Type B pancreatic cell (in vitro differentiated cells): ENCODE measurements at places on chromosomes 7 and 10.

GRCh38 chr10:84784749-84785148, 456.4 kb downstream of the CCSER2 start:
- no peak for DNase-seq

DNA sequence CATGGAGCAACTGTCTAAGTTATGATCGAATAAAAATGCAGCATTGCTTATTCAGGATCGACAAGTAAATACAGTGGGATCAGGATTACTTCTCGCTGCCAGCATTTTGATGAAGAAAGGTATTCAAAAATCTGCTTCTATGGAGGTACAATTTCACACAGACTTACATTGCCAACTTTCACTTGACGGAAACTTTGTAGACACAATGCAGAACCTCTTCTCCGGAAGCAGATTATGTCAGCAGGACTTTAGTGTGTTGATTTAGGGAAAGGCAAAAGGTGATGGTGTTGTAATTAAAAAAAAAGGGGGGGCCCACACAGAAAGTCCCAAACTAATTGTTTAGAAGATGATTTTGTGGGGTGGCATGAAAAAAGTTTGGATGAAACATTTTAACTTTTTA, 462.4 kb upstream of the KLF6 start:
- DNase-seq = no peak

GRCh38 chr10:131075218-131075770, 236.2 kb downstream of the TCERG1L start:
- DNase-seq = no peak

DNA sequence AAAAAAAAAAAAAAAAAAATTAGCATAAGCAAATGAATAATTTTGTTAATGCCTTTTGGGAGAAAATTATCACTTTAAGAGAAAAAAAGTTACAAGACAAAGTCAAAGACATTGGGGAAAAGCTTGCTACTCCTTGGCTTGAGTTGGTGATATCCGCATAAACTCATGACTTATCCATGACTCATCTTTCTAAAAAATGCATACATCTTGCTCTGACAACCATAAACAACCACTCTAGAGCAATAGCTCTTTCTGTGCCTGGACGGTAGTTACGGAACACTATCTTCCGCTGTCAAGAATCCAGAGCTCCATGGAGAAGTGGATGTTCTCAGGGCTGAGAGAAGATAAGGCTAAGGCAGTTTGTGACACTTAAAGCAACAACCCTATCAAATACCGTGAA, 281.1 kb upstream of the PFKP start:
- no peak for DNase-seq

DNA sequence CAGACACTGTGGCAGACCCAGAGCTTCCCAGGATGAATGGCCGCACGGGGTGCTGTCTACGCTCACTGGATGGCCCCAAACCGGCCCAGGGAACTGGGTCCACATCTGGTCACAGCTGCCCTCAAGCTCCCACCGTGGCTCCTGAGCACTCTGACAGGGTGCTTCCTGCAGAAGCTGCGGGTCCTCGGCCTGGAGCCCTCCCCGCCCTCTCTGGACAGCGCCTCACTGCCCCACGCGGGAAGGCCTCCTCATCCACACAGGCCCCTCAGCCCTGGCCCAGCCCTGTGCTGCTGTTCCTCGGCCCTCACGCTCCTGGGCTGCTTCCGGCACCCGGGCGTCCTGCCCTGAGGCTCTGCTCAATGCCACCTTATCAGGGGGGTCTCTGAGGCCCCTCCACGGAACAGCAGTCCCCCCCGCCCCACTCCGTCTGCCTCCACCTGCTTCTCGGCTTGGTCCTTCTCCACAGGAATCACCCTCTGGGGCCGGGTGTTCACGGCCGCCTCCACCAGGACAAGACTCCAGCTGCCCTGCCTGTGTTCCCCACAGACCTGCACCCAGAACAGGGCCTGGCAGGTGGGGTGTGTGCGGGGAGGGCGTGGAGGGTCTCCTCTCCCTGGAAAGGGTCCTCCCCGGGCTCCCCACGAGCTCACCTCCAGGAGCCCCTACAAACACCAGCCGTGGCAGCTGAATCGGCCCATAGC, 75.4 kb upstream of the PDGFA start:
- DNase-seq = no peak

GRCh38 chr10:71372882-71373495, 23.7 kb upstream of the CDH23 start:
- DNase-seq = no peak

GRCh38 chr7:135168489-135169140, 1.9 kb downstream of the CYREN start:
- no peak for DNase-seq

- DNase-seq = no peak
Observed at GRCh38 chr7:130009848-130010688, 41.1 kb downstream of the ZC3HC1 start.

- no peak for DNase-seq
Observed at GRCh38 chr10:31272841-31273240, 46.2 kb upstream of the ZEB1 start.

GRCh38 chr7:14691034-14691433, 211.5 kb downstream of the DGKB start:
- no peak for DNase-seq

GRCh38 chr10:7635408-7636125, 31.2 kb downstream of the ITIH5 start:
- no peak for DNase-seq

DNA sequence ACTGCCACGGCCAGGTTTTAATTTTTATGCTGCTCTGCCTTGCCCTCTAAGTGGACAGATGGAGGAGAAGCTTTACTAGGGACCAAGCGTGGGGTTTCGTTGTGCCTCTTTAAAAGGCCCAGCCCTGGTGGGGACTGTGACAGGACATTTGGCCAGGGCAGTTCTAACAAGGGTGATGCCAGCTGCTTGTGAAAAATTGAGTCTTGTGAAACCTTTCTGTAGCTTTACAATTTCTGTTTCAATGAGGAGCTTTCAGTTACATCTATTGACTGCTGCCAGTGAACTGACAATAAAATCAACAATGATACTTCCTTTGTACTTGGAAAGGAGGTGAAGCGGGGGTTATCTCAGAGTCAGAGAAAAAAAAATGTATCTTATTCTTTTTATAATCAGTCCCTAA, 233.1 kb upstream of the CSTF2T start:
- no peak for DNase-seq

- no peak for DNase-seq
Observed at GRCh38 chr10:11279314-11279713, 261.6 kb downstream of the CELF2 start.

DNA sequence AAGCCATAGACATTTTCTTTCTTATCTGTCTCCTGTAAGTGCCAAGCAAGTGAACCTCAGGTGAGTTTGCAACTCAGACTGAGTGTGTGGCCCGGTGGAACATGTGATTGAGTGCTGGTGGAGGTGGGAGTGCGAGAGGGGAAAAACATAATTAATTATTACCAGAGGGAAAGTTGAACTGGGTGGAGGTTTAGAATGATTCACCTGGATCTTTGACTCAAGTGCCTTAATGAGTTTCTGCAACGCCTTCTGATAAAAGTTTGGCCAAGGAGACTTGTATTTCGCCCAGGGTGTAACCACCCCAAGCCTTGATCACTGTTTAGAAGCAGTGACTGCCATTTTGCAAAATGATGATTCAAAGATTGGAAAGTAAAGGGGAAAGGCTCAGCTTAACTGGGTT, 513.9 kb downstream of the GATA3 start:
- DNase-seq = no peak
